ENCODE measurements at places on chromosomes 7 and 10.

GRCh38 chr10:72462261-72462660 lies 107.5 kb upstream of the DNAJB12 start:
- no peak for DNase-seq

GRCh38 chr7:146713934-146714333 lies 597.3 kb downstream of the CNTNAP2 start:
- no peak for DNase-seq

DNA sequence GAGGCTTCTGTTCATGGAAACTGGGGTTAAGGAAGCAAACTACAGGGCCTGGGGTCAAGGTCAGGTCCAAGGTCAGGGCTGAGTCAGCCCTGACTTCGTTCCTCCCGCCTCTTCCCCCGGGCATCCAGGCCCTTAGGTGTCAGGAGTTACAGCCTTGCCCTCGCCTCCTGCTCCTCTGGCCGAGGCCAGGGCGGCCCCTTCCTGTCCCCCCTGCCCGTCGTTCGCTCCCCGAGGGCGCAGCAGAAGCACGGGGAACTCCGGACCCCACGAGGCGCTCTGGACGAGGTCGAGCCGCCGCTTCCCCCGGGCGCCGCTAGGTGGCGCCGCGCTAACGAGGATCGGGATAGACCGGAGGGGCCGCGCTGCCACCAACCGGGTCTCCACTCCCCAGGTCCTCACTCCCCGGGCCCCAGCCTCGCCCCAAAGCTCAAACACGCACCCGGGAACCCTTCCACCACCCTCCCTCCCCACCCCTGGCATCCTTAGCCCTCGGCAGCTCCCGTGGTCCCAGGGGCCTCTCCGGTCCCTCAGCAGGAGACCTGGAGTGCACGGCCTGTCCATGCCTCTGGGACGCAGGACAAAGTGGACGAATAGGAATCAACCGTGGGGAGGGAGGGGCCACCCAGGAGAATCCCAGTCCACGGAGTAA lies 59.2 kb upstream of the MYL10 start:
- peak; percentile 86 for DNase-seq

- DNase-seq = peak; percentile 15
These were observed 133.5 kb downstream of the MTPAP start for GRCh38 chr10:30215623-30216022.

DNA sequence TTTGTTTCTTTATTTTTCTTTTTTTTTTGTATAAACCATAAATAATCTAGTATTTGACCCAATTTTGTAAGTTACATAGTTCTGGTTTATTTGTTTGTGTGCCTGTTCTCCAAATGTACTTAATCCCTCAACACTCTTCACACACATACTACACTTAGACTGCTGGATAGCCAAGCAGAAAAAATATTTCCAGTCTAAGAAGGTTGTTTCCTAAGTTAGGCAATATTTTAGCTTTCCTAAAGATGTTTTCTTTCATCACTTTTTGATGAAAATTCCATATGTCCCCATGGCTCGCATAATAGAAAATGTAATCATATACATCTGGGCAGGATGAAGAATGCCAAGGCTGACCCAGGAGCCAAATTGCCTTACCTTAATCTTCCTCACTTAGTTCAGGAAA lies 105.3 kb downstream of the PPP1R3A start:
- DNase-seq = no peak

- no peak for DNase-seq
These were observed 277.6 kb downstream of the KCNMA1 start for GRCh38 chr10:77359950-77360520.

DNA sequence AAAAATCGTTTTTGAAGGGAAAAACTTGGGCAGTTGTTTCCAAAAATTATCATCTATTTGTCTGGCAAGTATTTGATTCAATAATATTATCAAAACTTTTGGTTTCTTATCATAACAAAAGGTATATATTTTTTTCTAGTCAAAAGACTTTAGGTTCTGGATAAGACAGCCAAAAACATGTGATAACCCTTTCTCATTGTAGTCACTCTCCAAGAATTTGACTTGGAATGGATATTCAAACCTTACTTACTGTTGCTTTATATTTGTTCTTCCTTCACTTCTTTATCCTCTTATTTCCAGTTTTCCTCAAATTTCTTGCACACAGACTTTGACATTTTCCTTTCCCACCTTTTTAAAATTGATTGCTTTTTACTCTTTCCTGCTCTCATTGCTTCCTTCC lies 140.9 kb upstream of the FAM3C start:
- no peak for DNase-seq

DNA sequence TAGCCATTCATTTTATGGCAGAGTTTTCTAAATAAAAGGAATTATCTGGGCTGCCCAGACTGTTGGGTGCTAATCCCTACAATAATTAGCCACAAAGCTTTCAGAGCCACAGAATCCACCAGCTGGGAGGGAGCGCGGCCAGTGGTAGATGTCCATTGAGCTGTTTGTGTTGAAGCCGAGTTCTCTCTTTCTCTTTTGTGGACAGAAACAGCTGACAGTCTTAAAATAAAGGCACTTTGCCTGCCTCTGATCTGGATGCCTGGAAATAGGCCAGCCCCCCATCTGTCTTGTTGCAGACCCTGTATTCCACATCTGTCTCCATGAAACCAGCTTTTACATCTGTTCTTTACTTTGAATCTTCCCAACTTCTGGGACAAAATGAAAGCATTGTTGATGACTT lies 66.1 kb downstream of the MTPN start:
- no peak for DNase-seq

DNA sequence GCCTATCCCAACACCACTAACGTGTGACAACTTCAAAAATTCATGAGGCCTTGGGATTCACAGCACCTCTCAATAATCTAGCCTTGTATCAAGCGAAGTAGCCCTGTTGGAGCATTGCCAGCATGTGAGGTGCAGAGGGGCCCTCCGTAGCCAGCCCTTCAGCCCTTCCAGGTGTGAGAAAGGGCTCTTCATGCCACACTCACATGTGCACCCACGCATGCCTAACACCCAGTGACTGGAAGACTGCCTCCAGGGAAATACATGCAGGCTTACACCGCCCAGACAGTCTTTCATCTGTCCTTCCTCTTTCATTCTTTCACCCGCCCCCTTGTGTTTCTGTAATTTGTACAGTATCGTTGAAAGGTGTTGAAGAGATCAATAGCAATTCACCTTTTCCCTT lies 26.1 kb downstream of the LRRC4 start:
- DNase-seq = no peak

DNA sequence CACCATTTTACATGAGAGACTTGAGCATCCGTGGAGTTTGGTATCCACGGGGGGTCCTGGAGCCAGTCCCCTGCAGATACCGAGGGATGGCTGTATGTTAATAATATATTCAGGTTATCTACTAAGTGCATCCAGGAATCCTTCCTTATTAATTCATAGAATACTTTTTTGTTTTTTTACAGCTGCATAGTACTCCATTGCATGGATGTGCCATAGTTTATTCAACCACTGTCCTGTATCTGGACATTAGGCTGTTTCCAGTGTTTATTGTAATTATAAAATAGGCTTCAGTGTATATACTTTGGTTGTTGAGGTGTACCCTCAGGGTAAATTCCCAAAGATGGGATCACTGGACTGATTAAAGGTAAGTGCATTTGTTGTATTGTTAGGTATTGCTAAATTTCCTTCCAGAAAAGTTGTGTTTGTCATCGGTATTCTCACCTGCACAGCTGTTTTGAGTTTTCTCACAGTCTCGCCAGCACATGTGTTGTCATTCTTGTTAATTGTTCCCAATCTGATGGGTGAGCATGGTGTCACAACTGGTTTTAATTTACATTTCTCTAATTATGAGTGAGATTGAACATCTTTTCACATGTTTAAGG lies 55.1 kb downstream of the INPP5F start:
- no peak for DNase-seq

GRCh38 chr7:67371429-67372305 lies 375.0 kb downstream of the TYW1 start:
- DNase-seq = peak; percentile 85

DNA sequence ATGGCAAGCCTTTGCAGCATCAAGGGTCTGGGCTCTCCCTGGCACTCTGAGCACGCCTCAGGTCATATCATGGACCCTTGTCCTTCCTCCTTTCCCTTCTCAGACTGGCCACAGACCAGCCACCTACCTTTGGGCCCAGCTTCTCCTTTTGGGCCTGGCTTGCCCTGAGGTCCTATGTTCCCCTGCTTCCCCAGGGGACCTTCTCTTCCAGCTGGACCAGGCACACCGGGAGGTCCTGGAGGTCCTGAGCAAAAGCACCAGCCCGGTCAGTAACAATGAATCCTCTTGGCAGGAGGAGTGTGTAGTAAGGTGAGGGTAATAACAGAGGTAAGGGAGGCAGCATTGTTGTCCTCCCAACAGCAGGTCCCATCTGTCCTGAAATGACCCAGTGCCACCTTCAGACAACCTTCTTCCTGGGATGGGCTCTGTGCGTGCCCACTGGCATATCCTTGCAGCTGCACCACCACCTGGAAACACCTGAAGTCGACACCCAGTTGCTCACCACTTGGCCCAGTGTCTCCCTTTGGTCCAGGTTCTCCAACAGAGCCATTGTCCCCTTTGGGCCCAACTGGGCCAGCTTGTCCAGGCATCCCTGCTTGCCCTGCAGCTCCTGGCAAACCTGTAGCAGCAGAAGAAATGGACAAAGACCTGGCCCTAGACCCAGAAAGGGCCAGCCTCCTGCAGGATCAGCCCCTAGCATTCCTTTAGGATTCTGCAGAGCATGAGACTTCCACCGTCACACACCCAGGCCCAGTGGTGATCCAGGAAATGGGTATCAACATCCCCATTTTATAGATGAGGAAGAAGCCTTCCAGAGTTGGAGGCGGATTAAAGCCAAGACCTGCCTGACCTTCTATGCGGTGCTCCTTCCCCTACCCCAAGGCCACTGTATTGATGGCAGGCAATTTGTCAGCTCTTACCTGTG lies 6.4 kb downstream of the SFTPD start:
- DNase-seq = no peak

- no peak for DNase-seq
These were observed 534.2 kb downstream of the CCSER2 start for GRCh38 chr10:84862551-84862950.

- peak; percentile 27 for DNase-seq
These were observed 44.0 kb upstream of the COL13A1 start for GRCh38 chr10:69757553-69758309.

DNA sequence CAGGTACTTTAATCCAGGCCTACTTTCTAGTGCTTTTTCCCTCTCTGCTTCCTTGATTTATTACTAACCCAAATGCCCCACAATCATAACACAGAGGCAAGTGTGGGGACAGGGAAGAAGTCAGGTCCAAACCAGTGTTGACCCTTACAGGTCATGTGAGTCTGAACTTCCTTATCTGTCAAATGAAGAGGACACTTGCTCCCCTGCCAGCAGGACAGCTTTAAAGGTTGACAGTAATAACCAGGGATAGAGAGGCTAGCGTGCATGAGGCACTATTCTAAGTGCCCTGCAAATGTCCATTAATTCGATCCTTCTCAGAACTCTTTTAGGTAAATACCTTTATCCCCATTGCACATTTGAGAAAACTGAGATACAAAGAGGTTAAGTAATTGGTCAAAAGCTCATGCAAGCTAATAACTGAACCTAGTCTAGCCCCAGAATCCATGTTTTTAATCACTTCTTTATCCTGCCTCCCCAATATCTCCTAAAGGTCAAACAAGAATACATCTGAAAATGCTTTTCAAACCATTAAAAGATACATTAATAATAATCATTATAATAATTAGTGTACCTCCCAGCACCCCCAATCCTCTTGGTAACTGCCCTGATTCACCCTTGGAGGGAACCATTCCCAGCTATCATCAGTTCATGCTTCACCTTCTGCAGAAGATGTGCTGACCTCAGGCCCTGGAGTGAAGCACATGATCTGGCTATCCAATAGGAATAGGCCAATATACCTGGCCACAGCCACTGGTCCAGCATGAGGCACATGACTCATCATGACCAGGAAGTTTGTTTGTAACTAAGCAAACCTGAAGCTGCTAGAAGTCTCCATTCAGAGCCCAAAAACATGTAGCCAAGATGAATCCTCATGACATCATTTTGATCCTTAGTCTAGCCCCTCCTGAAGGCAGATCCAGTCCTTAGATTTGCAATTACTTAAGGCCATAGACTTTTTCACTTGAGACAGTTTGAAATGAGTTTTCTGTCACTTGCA lies 40.7 kb downstream of the SGMS1 start:
- DNase-seq = no peak

GRCh38 chr10:130623680-130624267 lies 487.6 kb downstream of the GLRX3 start:
- no peak for DNase-seq

- no peak for DNase-seq
These were observed 35.3 kb upstream of the ZRANB1 start for GRCh38 chr10:124906551-124907001.

GRCh38 chr7:106617860-106618259 lies 43.1 kb downstream of the CCDC71L start:
- DNase-seq = no peak

DNA sequence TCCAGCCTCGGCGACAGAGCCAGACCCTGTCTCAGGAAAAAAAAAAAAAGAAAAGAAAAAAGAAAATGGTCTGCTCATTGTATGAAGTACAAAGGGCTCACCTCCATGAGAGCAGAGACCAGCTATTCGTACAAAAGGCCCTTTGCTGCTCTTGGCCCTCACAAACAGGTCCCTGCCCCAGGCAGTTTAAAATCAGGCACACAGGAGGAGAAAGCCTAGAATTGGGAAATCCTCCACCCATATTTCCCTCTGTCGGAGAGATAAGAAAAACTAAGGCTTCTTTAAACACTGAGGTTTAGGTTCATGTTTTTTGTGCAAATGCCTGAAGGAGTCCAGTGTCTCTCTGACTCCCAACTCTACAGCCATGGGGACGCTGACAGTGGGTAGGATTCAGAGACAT lies 15.1 kb downstream of the GNA12 start:
- no peak for DNase-seq

- DNase-seq = peak; percentile 70
These were observed 27.5 kb downstream of the PVRIG start for GRCh38 chr7:100247152-100247757.

DNA sequence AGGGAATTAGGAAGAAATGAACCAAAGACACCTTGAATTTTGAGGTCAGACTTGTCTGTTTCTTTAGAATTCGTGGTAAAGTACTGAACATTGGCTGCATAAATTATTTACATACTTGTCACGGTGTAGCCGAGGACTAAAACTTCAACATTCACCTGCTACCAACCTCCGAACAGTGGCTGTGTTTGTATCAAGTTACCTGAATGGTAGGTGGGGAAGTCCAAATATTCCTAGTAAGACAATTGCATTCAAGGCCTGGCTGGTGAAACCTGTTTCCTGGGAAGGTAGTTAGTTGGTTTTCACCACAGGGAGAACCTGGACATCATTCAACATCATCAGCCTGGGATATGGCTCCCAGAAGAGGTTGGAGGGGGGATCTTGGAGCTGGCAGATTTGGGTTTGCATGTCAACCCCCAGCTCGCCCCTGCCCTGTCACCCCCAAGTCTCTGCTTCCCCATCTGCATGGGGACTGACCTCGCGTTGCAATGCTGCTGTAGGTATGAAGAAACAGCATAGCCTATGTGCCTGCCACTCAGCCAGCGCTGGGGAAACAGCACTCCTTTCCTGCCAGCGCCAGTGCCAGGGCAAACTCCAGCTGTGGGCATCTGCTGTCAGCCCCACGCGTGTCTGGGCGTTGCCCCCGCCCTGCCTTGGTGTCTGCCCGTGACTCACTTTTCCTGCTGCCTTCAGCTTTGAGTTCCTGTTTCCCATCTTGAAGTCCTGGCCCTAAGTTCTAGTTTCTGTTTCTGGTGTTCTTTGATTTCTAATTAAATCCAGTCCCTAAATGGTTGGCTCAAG lies 12.7 kb upstream of the LARP4B start:
- peak; percentile 68 for DNase-seq

- no peak for DNase-seq
These were observed 137.2 kb downstream of the ARHGAP22 start for GRCh38 chr10:48467669-48468068.
